ENCODE measurements at places on chromosomes 16 and 17.

DNA sequence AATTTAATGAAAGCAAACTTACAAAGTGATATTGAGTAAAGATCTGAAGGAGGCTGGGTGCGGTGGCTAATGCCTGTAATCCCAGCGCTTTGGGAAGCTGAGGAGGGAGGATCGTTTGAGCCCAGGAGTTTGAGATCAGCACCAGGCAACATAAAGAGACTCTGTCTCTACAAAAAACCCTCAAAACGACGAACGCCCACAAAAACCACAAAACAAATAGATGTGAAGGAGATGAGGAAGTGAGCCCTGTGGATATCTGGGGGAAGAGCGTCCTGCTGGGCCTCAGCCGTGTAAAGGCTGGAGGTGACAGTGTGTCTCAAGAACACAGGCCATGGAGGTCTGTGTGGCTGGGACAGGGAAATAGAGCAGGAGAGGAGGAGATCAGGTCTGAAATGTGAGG lies 68.8 kb downstream of the ITFG1 start:
- DNase-seq = no peak

DNA sequence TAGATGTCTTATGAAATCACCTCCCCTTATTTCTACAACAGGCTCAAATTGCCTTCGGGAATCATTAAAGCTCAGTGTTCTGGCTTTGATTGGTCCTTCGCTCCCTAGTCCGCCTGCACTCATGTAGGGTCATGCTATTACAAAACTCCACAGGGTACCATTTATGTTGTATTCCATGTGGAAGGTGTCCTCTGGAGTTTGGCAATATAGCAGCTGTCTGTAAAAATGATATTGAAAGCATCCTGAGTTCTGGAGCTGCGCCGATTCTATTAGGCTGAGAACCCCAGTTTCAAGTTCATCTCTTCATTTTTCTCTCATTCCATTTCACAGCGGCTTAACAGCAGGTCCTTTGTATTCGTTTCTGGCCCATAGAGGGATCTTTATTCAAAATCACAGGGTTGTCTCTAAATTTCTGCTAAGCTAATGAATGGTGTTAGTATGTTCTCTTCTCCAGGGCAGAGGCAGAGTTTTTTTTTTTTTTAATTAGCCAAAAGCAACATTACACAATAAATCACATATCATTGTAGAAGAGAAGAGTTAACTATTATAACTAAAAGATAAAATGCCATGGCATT lies 71.9 kb upstream of the TEKT1 start:
- DNase-seq = no peak

DNA sequence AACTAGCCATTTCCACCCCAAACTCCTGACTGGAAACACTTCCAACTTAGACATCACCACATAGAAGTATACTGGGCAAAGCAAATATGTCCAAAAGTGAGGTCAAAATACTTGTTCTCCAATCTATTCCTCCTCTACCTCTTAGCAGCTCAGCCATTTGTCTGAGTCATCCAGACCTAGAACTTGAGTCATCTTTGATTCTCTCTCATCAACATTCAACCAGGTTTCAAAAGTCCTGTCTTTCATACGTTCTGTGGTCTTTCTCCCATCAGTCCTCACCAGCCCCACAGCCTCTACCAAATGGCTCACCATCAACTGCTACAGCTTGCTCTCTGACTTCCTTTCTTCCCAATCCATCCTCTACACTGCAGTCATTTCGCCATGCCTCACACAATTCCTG lies 6.8 kb downstream of the ANKFY1 start:
- DNase-seq = no peak

DNA sequence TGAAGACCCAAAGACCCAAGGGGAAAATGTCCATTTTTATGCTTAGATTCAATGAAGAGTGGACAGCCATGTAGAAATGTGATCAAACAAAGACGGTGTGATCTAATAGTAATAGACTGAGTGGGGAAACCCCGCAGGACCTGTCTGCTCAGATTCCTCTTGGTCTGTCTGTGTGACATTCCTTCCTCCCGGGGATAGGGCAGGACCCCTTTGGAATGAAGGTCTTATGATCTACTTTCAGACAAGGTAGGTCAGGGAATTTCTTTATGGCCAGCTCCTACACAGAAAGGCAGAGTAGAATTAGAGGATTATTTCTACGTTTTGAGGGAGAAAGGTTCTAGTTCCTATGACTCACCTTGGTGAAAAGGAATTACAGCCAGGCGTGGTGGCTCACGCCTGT lies 267.6 kb downstream of the STX8 start:
- DNase-seq = no peak

- DNase-seq = no peak
Measured at GRCh38 chr17:48596735-48597527, 3.4 kb upstream of the HOXB5 start.

GRCh38 chr17:50922721-50923405 lies 56.7 kb upstream of the TOB1 start:
- no peak for DNase-seq

- DNase-seq = no peak
Measured at GRCh38 chr16:129075-129474, 9.4 kb downstream of the NPRL3 start.

GRCh38 chr16:50473356-50473945 lies 74.7 kb upstream of the NKD1 start:
- DNase-seq = no peak

GRCh38 chr17:73987395-73987794 lies 216.1 kb upstream of the RPL38 start:
- DNase-seq = no peak

GRCh38 chr16:57003439-57004386 lies 14.4 kb downstream of the NLRC5 start:
- no peak for DNase-seq

Data from activated gamma-delta T cell treated with anti-CD3 and anti-CD28 coated beads, Interleukin-2, amount 50 U/mL, for 16 hours (primary cell).